ENCODE measurements at places on chromosomes 13 and 19. TPM values are rescaled to one million over a fixed set of nuclear protein-coding genes. Genes with fewer than 3 reads are reported as not detected.

Gene KLK8
- 39.7 TPM for polyA plus RNA-seq

Gene ZNF575
- polyA plus RNA-seq, result 2.6 TPM

Gene MBD3L3
- not detected for polyA plus RNA-seq

Gene ZNF578
- 7.6 TPM for polyA plus RNA-seq

Gene IGSF23
- polyA plus RNA-seq, result 0.85 TPM

Gene FBXO46
- 13.4 TPM for polyA plus RNA-seq

Gene CD70
- not detected for polyA plus RNA-seq

Gene ZIM2
- polyA plus RNA-seq, result 1.9 TPM

DNA sequence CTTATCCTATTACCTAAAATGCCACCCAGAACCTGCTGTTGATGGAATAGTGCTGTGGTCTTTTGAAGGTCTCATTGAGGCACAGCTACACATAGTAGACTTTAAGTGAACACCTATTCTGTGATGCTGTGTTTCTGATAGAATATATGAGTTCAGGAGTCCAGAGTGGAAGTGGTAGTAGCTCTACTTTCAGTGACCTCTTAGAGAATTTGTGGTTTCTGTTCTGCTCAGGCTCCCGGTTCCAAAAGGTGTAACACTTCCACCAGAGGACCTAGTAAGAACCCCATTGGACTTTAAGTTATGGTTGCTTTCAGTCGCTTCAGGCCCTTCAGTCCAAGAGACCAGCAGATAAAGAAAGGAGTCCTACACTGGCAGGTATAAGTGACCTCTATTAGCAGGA lies 11.4 kb upstream of the MYCBP2 start:
- no peak for DNase-seq

- no peak for DNase-seq
Observed at GRCh38 chr13:98451676-98452470, 125.0 kb downstream of the STK24 start.

- no peak for DNase-seq
Observed at GRCh38 chr19:40379446-40380198, 10.4 kb downstream of the HIPK4 start.

DNA sequence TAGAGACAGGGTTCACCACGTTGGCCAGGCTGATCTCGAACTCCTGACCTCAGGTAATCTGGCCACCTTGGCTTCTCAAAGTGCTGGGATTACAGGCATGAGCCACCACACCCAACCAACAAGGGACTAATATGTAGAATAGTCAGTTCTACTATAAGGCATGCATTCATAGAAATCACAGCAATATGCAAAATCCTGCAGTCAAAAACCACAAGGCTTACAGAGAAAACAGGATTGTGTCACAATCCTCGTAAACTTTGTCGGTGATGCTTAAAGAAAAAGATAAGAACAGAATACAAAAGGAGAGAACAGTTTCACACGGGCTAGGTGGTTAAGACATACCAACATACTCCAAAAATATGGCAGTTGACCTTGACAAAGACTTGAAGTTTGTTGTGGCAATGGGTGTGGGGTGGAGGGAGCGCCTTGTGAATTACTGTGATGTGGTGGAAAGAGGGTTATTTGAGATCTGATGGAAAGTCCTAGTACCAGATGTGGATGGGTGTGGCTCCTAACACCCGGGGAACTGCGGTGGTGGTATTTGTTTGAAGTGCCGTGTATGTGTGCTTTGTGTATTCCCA lies 12.4 kb downstream of the NOSIP start:
- DNase-seq, result no peak

- DNase-seq, result no peak
Observed at GRCh38 chr19:48506138-48506733, 5.4 kb downstream of the LMTK3 start.

DNA sequence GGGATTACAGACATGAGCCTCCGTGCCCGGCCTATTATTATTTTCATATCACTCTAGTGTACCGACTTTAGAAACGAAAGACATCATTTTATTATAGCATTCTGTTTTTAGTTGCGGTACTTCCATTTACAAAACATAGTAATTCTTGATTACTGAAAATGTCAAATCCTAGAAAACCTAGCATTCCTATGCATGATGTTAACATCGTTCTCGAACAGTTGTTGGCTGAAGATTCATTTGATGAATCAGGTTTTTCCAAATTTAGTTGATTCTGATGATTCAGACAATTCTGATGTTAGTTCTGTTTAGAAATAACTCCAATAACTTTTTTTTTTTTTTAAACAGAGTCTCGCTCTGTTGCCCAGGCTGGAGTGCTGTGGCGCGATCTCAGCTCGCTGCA lies 11.5 kb upstream of the MTRF1 start:
- no peak for DNase-seq

DNA sequence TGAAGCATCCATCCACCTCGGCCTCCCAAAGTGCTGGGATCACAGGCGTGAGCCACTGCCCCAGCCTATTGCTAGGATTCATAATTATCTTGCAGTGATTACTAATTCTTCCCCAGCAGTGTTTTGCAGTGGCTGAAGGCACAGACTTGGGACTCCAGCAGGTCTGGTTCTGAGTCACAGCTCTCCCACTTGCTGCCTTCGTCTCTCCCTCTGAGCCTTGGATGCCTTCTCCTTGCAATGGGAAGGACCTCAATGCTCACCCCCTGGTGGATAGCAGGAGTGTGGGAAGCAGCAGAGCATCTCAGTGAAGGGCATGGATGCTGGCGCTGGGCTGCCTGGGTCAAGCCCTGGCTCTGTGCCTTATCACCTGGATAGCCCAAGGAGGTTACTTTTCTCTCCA lies 37.6 kb upstream of the SHKBP1 start:
- DNase-seq, result no peak

DNA sequence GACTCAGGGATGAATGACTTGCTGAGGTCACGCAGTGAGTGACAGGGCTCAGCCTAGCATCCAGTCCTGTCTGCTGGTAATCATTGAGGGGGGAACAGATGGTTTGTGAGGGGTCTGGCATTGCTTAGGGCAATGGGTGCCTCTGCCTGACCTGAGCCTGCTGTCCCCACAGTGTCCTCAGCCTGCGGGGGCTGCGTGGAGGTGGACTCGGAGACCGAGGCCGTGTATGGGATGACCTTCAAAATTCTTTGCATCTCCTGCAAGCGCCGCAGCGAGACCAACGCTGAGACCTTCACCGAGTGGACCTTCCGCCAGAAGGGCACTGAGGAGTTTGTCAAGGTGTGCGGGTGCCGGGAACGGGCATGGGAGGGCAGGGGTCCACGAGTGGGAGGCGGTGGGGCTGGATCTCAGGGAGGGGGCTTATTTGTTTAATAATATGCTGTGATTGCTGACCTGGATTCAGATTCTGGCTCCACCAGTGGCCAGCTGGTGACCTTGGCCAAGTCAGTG lies 2.1 kb downstream of the SCN1B start:
- DNase-seq, result no peak

GRCh38 chr19:6736169-6736916 lies 1.0 kb downstream of the GPR108 start:
- DNase-seq, result no peak

DNA sequence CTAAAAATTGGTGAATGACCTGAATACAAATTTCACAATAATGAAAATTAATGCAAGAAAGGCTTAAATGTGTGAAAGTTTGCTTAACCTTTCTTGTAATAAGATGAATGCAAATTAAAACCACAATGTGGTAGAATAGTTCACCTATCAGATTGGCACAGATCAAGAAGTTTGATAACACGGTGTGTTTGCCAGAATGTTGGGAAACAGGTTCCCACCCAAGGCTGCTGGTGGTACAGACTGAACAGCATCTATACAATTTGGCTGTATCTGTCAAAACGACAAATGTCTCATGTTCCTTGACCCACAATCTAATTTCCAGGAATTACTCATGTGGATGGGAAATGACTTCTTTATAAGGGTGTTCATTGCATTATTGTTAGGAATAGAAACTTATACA lies 8.6 kb upstream of the IRS2 start:
- no peak for DNase-seq

GRCh38 chr19:42235181-42235580 lies 7.2 kb downstream of the GSK3A start:
- DNase-seq, result no peak

GRCh38 chr13:36323951-36324566 lies 22.1 kb downstream of the SPART start:
- DNase-seq, result no peak

- no peak for DNase-seq
Observed at GRCh38 chr19:1101337-1101698, 2.5 kb upstream of the GPX4 start.

GRCh38 chr19:46745521-46746280 lies at the start of gene FKRP:
Gene FKRP, plus strand, starts transcription at chr19:46746057. Its CDS starts 9,394 bp downstream, at chr19:46755451.
- DNase-seq, result no peak

DNA sequence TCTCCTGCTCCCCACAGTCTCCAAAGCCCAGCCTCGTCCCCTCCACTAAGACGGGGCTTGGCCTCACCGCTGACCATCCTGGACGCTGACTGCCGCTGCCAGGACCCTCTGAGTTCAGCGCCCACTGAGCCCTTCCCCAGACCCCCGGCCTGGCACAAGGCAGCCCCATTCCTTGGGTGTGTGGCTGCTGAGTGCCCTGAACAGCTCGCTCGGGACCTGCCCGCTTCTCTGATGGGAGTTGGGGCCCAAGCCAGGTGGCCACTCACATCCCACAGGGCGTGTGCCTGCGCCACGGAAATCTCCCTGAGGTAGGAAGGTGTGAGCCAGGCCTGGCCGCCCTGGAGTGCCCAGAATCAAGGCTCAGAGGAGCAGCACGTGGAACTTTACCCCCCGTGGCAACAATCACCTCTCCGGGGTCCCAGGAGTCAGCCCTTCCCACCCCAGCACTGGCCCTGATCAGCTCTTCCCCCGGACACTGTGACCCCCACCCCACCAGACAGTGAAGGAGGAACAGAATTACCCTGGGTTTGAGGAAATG lies 20.8 kb downstream of the C13orf46 start:
- DNase-seq, result no peak

GRCh38 chr13:75285310-75285709 lies 196.7 kb downstream of the TBC1D4 start:
- no peak for DNase-seq

DNA sequence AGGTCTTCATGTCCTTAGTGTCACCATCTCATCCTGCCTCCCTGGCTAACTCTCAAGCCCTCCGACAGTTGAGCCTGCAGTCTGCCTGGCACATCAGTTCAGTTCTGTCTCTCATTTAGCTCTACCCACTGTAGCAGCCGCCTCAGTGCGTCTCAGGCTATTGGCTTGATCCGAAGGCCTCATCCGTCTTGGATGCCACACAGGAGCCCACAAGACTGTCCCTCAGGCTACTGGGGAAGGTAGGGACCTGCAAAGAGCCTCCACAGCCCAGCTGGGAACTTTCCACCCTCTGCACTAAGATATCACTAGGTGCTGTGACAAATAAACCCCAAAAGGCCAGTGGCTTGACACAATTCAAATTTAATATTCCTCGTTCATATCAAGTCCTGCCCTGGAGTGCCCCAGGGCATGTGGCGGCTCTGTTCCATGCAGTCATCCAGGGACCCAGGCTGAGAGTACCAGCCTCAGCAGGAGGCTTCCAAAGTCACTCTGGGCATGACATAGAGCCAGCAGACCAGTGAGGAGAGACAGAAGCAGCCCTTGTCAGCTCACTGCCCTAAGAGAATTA lies 5.7 kb downstream of the VSTM2B start:
- DNase-seq, result no peak

- no peak for DNase-seq
Observed at GRCh38 chr19:5148794-5149190, 179.9 kb downstream of the KDM4B start.

Data from left renal pelvis (tissue), 4 donors.